ENCODE measurements at places on chromosomes 12 and 14.

DNA sequence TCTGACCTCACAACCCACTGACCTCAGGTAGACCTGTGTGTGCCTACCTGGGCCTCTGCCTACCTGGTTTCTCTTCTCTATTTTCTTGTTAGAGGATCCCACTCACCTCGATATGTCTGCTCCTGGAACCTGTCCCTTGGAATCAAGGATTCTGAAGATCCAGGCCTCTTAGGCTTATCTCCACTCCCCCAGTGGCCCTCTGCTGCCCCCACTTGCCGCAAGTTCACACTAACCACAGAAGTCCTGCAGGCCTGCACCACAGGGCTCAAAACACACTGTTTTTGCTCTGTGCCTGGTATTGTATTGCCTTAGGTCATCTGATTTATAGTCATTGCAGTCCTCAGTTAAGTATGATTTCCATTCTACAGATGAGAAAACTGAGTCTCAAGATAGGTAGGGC is 15.3 kb upstream of the NRXN3 start:
- DNase-seq = no peak

GRCh38 chr12:113054948-113055486 is 1.5 kb upstream of the DTX1 start:
- no peak for DNase-seq

GRCh38 chr14:65159281-65160062 is 57.2 kb upstream of the MAX start:
- DNase-seq = no peak

DNA sequence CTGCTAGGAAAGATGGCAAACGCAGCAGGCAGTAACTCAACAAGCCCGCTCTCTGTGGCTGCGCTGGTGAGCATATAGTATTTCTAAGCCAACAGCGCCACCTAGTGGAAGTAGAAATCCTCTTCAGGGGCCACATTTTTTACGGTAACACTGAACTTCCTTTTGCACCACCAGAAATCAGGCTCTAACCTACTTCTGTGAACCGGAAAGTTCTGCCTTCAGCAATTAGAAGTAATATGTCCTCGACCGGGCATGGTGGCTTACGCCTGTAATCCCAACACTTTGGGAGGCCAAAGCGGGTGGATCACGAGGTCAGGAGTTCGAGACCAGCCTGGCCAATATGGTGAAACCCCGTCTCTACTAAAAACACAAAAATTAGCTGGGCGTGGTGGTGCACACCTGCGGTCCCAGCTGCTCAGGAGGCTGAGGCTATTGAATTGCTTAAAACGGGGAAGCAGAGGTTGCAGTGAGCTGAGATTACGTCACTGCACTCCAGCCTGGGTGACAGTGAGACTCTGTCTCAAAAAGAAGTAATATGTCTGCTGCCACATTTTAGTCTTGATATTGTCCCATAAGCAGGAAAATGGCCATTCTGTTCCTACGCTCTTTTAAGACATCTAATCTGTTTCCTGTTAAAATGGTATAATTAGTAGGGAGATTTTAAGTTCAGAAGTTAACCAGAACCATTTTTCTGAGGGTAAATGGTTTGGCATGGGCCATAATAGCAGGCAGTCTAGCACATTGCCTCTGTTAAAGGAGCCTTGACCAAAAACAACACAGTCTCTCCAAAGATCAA is 26.8 kb downstream of the APOBEC1 start:
- no peak for DNase-seq

- no peak for DNase-seq
These were observed 2.3 kb upstream of the DIO2 start for GRCh38 chr14:80213602-80214001.

GRCh38 chr12:105986779-105987684 is 151.7 kb downstream of the NUAK1 start:
- DNase-seq = no peak

DNA sequence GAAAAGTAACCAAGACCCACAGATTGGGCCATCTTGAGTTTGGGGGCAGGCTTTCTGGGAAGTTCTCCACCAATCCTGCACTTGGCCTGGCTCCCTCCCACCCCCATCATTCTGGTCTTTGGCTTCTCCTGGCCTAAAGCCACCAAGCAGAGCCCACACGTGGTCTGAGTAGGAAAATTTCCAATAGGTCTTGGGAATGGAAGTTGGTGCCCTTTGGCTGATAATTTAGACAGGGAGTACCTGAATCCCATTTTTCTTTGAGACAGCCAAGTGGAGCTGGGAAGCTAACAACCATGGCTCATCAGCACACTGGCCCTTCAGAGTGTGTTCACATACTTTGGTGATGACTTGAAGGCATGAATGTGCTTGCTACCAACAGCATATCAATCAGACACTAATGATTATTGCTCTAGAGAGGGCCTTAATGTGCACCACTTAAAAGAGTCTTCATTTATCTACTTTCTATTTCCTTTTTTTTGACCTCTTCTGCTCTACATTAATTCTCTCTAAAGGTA is 156.0 kb downstream of the EGLN3 start:
- DNase-seq = no peak

DNA sequence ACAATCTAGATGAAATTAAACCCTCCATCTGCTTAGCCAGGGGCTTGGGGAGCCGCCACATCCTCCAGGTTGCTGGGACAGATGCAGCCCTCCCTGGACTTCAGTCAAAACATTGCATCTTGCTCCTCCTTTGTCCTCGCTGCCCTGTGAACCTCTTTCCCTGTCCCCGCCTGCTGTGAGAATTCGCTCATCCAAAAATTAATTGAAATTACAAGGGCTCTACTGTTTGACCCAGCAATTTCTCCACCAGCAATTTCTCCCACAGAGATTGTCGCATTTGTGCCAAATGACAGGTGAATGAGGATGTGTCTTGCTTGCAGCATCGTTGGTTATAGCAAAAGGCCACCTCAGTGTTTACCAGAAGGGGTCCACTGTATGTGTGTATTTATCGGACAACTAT is 5.0 kb upstream of the POP5 start:
- DNase-seq = no peak

- no peak for DNase-seq
These were observed 45.2 kb upstream of the MYL2 start for GRCh38 chr12:110965574-110965973.

- no peak for DNase-seq
These were observed 45.1 kb upstream of the MEG3 start for GRCh38 chr14:100780646-100781355.

DNA sequence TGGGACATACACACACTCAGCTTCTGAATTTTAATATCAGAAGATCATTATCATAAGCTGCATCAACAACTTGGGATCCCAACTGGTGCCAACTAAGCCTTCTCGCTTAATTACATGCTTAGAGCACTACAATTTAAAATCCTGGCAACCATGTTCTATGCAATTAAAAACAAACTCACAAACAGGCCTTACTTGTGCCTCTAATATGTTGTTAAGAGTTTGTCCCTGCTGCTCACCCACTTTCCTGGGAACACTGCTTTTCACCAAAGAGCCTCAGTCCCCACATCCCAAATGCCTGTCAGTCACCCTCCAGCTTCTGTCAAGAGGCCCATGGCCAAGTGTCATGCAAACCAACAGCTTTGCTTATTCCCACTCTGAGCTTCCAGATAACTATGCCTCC is 69.7 kb downstream of the TTC9 start:
- DNase-seq = no peak

DNA sequence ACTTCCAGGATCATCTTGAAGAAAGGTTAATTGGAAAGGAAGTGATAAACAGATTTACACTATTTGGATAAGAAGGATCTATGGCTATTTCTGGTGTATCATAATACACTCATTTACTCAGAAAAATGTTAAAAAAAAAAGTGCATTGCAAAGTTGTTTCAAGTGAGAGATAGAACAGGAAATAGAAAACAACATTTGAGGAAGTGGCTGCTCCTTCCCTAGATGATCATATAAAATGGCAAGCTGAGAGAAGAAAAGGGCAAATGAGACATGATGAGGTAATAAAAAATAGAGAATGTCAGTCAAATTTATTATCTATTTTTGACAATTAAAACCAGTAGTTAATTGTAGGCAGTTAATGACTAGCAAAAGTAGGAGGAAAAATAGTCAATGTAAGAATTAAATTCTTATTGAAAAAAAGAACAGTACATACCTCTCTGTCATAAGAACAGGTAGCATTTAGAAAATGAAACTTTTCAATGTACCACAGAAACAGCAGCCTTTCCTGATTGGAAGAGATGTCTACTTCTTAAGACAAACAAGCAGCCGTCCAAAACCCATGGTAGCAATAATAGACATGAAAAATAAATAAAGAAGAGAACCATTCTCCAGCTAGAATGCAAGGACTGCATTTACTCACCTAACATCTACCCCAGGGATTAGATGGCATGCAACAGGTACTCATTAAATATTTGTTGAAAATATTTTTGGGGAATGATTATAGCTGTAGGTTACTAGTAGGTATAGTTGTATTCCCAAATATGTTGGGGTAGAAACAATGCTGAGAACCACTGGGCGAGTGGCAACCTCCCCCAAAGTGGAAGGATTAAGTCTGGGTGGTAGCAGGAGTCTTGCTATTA is 63.9 kb upstream of the GRIP1 start:
- no peak for DNase-seq

All from cerebellar nuclear complex (tissue), 1 donor.